ENCODE measurements at places on chromosomes 5 and 9.

GRCh38 chr9:69168709-69169217, 5.3 kb upstream of the TJP2 start:
- DNase-seq = peak; percentile 10

DNA sequence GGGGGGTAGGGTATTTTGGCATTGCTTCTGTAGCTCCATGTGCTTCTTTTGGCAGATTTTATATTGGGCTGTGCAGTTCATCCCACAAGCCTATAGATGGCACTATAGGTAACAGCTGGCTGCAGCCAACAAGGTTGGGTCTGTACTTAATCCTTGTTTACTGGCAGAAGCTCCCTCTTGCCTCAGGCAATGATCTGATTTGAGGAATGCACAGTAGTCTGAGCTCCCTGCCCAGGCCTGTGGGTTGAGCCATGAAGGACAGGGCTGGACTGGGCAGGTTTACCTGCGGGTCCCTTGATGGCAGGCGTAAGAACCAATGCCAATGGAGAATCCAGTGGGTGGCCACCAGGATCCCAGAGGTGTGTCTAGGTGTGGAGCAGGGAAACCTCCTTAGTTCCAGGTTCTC, 11.7 kb upstream of the OR1J2 start:
- DNase-seq = no peak

GRCh38 chr5:142864290-142865260, 94.4 kb downstream of the ARHGAP26 start:
- no peak for DNase-seq

DNA sequence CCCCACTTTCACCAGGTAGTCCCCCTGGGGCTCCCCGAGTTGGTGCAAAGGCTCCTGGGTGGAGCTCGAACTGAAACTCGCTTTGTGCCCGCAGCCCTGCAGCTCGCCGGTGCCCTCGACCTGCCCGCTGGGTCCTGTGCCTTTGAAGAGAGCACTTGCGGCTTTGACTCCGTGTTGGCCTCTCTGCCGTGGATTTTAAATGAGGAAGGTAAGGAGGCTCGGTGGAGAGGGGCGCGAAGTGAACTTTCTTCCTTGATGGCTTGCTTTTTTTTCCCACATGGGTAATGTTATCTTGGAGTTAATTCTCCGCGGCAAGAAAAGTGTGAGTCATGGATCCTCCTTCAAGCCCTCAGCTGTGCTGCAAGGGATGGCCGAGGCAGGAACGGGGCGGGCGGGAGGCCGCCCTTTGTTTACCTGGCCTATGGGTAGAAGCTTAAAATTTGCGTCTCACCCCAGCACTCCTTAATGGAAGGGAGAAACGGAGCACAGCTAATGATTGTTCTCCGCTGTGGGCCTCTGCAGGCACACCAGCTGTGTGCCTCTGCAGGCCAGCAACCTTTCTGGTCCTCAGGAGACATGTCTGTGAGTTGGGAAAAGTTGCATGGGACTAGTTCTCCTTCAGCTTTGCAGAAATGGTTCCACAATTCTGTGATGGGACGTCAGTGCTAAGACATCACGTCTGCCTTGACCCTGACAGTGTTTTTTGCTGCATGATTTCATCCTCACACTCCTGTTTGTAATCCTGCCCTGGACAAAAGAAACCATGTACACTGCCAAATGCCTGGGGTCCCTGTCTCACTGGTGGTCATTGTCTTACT, 1.1 kb downstream of the MAMDC2 start:
- DNase-seq = no peak

DNA sequence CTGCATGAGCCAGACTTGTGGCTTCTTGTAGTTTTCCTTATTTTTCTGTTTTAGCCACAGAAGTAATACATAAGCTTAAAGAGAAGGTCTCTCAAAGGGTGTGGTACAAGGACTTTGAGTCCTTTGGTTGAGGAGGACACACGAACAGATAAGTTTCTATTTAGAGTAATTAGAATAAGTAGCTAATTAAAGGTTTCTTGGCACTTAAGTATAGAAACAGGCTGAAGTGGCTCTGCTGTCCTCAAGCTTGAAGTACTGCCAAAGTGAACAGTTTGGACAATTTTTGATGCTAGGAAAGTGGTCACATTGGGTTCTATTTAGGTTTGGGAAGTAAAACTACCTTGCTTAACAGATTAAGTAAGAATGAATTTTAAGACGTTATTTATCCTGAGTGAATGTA, 278.3 kb upstream of the MPDZ start:
- no peak for DNase-seq

- DNase-seq = no peak
Observed at GRCh38 chr5:154238776-154239481, 48.4 kb downstream of the GALNT10 start.

DNA sequence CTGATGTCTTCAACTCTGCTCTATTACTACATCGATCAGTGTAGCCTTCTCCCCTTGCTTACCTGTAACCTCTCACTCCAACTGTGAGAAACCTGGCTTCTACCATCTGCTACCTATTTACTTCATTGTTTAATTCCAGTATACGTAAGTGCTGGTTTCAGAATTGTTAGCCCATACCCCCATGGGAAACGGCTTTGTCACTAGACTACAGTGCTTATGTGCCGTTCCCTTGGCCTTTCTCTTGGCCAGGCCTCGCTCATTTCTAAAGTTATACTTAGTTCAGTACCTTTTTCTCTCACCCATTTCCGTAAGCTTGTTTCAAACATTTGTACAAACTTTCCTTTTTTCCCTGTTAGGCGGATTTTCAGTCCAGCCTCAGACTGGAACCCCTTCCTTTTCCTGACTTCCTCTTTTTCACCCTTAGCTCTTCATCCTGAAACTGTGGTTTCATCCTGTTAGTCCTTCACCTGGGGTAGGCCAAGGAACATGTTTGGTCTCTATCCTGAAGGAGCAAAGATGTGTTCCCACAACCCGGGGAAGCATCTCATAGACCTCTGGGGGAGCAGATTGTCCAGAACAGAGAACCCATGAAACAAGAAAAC, 21.7 kb downstream of the ALG2 start:
- DNase-seq = no peak

- no peak for DNase-seq
Observed at GRCh38 chr5:66854416-66854815, 258.2 kb downstream of the MAST4 start.

- DNase-seq = no peak
Observed at GRCh38 chr9:27530915-27531755, 1.5 kb upstream of the MOB3B start.

DNA sequence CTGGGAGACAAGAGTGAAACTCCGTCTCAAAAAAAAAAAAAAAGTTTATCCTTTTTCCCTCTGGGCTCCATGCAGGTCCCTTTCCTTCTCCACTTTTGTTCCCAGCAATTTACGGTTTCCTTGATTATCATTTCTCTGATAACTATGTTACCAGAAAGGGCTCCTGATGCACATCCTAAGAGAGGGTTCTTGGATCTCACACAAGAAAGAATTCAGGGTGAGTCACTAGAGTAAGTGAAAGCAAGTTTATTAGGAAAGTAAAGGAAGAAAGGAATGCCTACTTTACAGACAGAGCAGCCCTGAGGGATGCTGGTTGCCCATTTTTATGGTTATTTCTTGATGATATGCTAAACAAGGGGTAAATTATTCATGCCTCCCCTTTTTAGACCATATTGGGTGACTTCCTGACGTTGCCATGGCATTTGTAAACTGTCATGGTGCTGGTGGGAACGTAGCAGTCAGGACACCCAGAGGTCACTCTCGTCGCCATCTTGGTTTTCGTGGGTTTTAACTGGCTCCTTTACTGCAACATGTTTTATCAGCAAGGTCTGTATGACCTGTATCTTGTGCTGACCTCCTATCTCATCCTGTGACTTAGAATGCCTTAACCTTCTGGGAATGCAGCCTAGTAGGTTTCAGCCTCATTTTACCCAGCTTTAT, 13.5 kb upstream of the MELK start:
- no peak for DNase-seq

- DNase-seq = no peak
Observed at GRCh38 chr5:127567026-127567768, 49.8 kb downstream of the PRRC1 start.

GRCh38 chr5:142785206-142785605, 15.0 kb downstream of the ARHGAP26 start:
- DNase-seq = no peak

DNA sequence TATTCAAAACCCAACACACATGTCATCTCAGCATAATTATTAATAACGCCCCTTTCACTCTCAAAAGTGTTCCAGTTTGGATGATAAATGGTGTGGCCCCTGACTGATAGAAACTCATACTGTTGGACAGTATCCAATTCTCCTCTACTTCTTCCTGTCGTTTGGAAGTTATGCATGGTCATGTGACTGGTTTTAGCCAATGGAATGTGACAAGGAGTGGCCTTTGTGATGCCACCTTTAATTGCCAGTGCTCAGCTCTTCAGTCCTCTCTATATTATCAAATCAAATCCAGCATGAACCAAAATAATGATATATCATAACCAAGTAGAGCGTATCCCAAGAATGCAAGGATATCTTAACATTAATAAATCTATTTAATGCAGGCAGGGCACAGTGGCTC, 117.8 kb upstream of the SPIN1 start:
- DNase-seq = no peak

- DNase-seq = no peak
Observed at GRCh38 chr9:96100385-96101300, 201.3 kb downstream of the HSD17B3 start.

DNA sequence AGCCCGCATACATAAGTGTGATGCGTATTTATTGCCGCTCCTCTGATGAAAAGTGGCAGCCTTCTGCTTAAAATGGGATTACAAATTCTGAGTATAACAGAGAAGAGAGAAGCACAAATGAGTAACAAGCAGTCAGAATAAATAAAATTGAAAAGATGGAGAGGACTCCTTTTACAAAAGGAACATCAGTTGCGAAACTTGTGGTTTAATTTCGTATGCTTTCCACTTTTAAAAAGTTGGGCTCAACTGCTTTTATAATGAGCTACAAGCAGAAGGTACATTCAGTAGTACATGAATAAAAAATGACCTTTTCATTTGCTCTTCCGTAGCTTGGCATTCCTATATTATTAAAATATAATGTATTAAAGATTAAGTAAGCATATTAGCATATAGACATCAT, 320.0 kb downstream of the FBXL17 start:
- DNase-seq = no peak

GRCh38 chr5:11251247-11251646, 490.2 kb upstream of the DAP start:
- no peak for DNase-seq

DNA sequence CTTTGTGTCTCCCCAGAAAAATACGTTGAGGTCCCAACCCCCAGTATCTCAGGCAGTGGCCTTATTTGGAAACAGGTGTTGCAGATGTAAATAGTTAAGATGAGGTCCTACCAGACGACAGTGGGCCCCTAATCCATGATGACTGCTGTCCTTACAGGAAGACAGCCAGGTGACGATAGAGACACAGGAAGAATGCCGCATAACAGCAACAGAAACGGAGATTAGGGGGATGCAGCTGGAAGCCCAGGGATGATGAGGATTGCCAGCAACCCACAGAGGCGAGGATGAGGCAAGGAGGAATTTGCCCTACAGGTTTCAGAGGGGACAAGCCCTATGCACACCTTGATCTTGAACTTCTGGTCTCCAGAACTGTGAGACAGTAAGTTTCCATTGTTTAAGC, 46.5 kb downstream of the ROPN1L start:
- no peak for DNase-seq

DNA sequence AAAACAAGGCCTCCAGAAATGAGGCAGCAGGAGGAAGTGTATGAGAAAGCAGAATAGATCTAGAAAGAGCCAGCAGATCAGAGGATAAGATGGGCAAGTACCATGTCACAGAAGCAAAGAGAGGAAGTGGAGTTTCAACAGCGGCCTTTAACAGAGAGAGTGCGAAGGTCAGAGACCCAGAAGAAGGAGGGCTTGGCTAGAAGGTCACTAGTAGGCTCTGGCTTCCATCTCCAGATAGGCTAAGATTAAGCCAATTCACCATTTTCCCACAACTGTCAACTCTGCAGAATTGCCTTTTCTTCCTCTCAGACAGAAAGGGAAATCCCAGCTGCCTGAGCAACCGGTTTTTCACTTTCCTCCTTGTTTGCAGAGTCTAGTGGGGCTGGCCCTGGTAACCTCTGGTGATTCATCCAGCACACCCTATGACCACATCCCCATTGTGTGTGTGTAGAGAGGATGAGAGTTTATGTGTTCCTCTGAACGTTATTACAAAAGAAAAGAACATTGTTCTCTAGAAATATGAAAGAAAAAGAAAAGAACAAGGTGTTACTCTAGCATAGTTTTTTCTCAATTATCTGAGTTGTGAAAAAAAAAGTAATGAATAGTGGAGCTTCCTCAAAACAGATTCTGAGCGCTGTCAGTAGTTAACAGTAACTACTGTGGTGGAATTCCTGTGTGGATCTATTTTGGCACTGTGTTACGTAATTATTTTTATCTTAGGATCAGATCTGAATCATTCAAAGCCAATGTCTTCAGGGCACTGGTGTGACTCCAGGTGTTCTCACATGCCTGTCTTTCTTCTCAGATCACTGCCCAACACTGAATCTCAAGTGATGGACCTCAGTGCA, 220.4 kb downstream of the ARRDC3 start:
- peak; percentile 13 for DNase-seq

DNA sequence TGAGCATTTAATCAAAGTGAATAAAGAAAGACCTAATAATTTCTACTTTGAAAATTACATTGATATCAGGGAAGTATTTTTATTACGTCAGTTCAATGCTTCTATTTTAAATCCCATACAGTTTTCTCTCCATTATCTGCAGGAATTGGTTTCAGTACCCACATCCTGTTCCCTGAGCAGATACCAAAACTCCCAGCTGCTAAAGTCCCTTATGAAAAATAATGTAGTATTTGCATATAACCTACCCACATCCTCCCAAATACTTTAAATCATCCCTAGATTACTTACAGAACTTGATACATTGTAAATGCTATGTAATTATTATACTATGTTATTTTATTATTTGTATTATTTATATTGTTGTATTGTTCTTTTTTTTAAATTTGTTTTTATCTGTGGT, 125.4 kb upstream of the MINAR2 start:
- DNase-seq = no peak

GRCh38 chr5:73437777-73438644, 10.6 kb downstream of the FOXD1 start:
- no peak for DNase-seq

DNA sequence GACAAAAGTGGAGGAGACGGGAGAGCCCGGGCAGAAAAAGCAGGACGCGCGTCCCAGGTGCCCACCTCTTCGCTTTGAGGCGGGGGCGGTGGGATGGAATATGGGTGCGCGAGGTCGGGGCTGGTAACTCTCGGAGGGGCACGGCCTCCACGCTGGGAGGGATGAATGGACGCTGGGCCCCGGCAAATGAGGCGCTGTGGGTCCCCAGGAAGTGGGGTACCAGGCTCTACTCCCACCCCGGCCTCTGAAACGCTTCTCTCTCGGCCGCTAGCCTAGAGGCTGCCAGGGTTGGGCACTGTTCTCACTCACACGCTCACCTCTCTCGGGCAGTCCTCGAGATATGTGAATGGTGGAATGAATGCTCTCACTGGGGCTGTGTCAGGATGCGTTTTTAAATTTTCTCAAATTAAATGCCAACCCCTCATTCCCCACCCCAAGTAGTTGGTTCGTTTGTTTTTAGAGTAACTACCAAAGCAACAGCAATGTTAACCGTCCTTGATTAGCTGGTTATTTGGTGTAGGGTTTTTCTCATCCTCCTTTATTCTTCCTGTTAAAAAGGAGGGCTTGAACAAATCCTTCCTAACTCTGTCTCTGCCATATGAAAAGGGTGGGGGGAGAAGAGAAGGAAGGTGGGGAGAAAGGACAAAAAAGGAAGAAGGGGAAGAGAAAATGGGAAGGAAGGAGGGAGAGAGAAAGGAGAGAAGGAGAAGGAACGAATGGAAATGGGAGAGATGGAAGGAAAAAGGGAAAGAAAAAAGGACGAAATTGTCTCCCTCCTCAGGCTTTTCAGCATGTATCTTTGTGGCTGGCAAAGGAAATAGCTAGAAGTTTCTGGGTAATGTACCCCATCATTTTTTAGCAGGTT, 1.3 kb upstream of the EBF1 start:
- no peak for DNase-seq

- no peak for DNase-seq
Observed at GRCh38 chr5:105924366-105924765, 1746.4 kb downstream of the EFNA5 start.

Data from effector memory CD4-positive, alpha-beta T cell (primary cell).